IMR-90 (cell line): ENCODE measurements at places on chromosomes 5 and 9. TPM values are rescaled to one million over a fixed set of nuclear protein-coding genes. Genes with fewer than 3 reads are reported as not detected.

Gene CCNG1
- 380 and 382 TPM in 2 replicates for total RNA-seq

Gene FAM120AOS
- total RNA-seq = 22.2 and 24.7 TPM in 2 replicates

Gene TEK
- 10.8 and 11.7 TPM in 2 replicates for total RNA-seq

Gene DNM1
- 11.4 and 13.6 TPM in 2 replicates for total RNA-seq

Gene TMEM167A
- total RNA-seq = 34.6 and 95.8 TPM in 2 replicates

Gene RHOBTB3
- 356 and 447 TPM in 2 replicates for total RNA-seq

Gene VCAN
- total RNA-seq = 158 and 159 TPM in 2 replicates

Gene INSL4
- not detected in 2 replicates for total RNA-seq

Gene C9orf50
- total RNA-seq = not detected in 2 replicates

Gene PDLIM4
- 61.1 and 97.5 TPM in 2 replicates for total RNA-seq
